ENCODE measurements at places on chromosomes 16 and 17.

GRCh38 chr17:51908841-51909537, 249.5 kb downstream of the CA10 start:
- no peaks in the 10 kb centered on the region for H3K36me3 ChIP-seq
- no peak overlapping the region for H3K27ac ChIP-seq
- no peak for DNase-seq
- H3K4me1 ChIP-seq = no peaks in the 10 kb centered on the region

DNA sequence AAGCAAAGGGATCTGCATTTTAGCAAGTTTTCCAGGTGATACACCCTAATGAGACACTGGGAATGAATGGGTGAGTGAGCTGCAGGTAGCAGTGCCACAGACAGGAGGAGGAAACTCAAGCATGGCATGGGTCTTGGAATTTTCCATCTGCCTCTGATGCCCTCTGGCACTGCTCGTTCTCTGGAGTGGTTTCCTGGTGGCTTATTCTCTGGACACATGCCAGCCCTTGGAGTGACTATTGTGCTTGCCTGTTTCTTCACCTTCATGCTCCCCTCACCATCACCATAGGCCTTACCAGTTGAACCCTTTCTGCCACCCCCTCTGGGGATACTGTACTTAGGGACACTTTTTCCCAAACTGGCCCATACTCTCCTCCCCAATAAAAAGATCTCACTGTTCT, 1.6 kb downstream of the COASY start:
- DNase-seq = no peak
- H3K4me1 ChIP-seq = peaks cover 30% of the 10 kb centered on the region
- H3K27me3 ChIP-seq = no peaks in the 10 kb centered on the region
- H3K4me3 ChIP-seq = peak overlapping the region; percentile 79

- no peaks in the 10 kb centered on the region for H3K36me3 ChIP-seq
- DNase-seq = no peak
- H3K4me3 ChIP-seq = no peak overlapping the region
- no peak overlapping the region for H3K27ac ChIP-seq
Observed at GRCh38 chr17:17382971-17383370, 79.8 kb downstream of the NT5M start.

GRCh38 chr16:64656471-64656870, 465.4 kb downstream of the CDH11 start:
- no peak overlapping the region for H3K4me3 ChIP-seq
- no peaks in the 10 kb centered on the region for H3K27me3 ChIP-seq
- H3K36me3 ChIP-seq = no peaks in the 10 kb centered on the region
- no peaks in the 10 kb centered on the region for H3K4me1 ChIP-seq
- H3K27ac ChIP-seq = no peak overlapping the region
- no peak for DNase-seq

- no peaks in the 10 kb centered on the region for H3K27me3 ChIP-seq
- DNase-seq = no peak
- no peak overlapping the region for H3K27ac ChIP-seq
- H3K4me3 ChIP-seq = no peak overlapping the region
- H3K4me1 ChIP-seq = no peaks in the 10 kb centered on the region
Observed at GRCh38 chr17:15281909-15282308, 16.8 kb upstream of the PMP22 start.
